ENCODE measurements at places on chromosomes 13 and 19.
A peak's percentile ranks its signal among the peaks of the same experiment; 100 is the strongest.

DNA sequence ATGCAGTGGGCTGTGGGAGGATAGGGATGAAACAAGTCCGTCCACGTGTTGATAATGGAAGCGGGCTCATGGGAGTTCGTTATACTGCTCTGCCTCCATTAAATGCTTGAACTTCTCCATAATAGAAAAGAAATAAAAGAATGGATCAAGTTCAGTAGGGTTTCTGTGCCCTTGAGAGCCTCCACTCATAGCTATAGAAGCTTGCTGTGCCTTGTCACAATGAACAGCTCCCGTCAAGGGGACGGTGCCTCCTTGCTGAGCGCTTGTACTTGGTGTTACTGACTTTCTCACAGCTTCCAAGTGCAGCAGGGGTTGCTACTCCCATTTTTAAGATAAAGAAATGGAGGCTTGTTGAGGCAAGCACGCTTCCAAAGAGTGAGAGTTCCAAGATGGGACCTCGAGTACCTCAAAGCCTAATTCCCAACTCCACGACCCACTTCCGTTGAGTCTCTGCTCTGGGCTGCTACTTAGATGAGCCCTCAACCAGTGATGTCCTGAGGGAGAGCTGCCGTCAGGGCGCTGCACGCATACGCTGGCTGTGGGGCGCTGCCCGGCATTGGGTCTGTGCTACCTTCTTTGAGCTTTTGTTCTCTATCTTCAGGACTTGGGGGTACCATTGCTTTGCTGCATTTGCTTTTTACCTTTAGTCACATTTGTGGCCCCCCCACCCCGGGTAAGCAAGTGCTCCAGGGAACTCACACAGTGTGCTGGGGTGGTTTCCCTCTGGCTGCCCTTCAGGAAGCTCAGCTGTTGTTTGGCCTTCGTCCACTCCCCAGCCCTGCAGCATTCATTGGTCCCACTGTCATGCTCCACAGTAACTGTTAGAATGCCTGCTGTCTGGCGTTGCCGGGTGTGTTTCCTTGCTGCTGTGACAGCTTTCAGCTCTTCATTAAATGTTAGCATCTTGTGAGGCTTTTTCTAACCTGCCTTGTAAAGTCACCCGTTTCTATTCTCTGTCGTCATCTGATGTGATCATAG is 9.5 kb downstream of the SNRNP70 start:
- no peak for DNase-seq

DNA sequence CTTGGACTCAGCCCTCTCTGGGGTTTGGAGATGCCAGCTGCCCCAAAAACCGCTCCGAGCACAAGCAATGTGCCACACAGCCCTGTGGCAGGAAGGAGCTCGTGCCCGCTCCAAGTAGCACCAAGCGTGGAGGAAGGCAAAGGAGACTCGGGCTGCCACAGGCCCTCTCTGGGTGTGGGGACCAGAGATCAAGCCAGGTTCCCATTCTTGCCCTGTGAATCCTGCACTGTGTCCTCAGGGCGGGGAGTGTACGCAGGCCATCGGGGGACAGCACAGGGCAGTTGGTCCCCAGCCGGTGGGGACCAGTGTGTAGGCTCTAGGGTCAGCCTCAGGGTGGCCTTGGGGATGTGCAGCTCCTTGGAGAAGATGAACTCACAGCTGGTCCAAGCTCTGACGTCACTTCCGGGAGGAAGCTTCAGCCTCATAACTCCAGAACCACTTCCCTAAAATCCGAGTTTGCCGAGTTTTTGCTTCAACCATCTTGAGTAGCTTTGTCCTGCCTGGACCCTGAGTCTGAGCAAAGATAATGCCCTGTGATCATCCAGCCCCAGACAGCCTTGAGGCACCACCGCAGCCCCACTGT is 9.3 kb upstream of the CPAMD8 start:
- DNase-seq: no peak

- no peak for DNase-seq
These were observed 482.2 kb upstream of the NBEA start for GRCh38 chr13:34459856-34460255.

DNA sequence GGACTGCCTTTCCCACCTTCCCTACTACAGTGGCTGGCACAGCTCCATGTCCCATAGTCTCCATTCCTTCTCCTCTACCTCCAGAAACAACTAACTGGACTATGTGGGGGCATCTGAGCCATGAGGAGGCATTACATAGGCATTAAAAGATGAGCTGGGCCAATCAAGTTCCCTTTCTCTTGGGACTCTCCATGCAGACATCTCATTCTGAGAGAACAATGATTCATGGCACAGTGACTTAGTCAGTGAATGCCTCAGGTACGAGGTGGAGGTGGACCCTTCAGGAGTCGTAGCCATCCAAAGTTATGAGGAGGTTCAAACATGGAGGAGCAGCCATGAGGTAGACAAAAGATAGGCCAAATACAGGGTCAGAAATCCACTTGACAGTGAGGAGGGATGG is 70.0 kb downstream of the GPC6 start:
- no peak for DNase-seq

DNA sequence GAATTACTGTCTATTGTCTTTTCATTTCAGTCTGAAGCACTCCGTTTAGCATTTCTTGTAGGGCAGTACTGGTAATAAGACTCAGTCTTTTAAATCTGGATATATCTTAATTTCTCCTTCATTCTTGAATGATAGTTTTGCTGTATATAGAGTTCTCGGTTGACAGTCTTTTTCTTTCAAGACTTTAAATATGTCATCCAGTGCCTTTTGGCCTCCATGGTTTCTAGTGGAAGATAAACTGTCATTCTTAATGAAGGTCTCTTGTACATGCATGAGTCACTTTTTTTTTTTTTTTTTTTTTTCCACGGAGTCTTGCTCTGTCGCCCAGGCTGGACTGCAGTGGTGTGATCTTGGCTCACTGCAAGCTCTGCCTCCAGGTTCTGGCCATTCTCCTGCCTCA is 27.2 kb upstream of the ZDHHC20 start:
- DNase-seq: no peak

GRCh38 chr13:44404261-44405132 is 30.9 kb downstream of the SERP2 start:
- no peak for DNase-seq

DNA sequence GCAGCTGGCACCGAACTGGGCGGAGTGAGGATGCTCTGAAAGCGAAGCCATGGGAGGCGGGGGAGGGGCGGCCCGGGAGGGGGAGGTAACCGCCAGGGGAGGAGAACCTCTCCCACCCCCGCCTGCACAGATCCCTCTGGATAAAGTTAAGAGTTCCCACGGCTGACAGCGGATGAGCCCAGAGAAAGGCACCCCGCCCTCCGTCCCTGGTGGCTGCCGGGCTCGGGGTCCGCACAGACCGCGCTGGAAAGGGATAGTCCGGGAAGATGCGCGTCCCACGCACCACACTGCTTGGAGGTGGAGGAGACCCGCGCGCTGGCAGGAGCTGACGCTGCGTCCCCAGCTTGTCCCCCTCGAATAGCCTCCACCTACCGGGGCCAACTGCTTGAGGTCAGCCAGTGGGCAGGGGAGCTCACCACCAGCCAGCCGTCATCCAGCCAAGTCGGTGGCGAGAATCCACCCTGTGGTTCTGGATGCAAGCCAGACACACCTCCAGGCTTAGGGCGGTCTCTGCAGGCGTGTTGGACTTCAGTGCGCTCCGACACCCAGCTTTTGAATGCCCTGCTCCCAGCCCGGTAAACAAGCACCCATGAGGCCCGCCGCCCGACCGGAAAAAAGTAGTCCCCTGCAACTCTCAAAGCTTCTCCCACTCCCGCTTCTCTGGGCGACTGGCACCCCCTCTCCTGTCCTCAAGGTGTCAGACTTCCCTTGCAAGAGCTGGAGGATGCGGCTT is at the start of gene TRPC4:
Gene TRPC4, minus strand, starts transcription at position 17 of the 733 bp plus-strand sequence. CDS start 86,439 bp downstream, outside the sequence.
- peak; percentile 2 for DNase-seq

DNA sequence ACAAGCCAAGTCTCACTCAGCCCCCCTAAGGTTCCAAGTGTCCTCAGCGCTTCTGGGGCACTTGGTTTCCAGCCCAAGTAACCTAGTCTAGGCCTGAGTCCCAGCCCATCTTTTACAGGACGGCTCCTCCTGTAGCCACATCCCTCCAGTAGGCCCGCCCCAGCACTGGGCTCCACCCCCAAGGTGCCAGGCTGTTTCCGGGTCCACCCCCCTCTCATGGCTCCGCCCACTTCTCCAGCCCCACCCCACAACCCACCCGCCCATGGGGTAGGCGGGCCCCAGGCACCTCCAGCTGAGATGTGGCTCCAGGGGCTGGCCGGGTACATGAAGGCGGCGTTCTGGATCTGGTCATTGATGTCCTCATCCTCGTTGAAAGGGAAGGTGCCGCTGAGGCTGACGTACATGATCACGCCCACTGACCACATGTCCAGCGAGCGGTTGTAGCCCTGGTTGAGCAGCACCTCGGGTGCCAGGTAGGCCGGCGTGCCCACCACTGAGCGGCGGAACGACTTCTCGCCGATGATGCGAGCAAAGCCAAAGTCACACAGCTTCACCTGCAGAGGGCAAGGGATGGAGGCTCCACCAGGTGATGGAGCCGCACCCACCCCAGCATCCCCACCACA is 17.2 kb upstream of the DACT3 start:
- peak; percentile 72 for DNase-seq

DNA sequence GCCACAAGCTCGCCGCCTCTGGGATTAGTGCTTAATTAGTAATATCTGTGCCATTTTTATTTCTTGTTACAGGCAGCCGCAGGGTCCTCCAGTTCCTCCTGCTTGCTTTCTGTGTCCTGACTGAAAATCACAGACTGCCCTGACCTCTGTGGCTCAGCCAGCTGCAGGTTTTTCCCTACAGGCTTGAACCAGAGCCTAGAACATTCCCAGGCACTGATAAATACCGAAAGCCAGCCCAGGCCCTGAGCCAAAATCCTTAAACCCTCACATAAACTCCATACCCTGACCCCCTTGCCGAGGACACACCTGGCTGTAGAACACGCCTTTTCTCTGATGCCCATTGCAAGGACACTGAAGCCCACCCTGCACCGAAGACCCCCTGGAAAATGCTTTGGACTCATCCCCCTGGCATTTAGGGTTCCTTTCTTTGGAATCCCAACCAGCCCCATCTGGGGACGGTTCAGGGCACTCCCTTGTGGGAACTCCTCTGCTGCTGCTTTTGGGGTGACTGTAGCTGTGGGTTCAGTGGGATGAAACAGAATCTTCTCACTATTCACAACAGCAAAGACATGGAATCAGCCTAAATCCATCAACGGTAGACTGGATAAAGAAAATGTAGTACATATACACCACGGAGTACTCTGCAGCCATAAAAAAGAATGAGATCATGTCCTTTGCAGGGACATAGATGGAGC is 15.5 kb downstream of the DPP9 start:
- DNase-seq: no peak

DNA sequence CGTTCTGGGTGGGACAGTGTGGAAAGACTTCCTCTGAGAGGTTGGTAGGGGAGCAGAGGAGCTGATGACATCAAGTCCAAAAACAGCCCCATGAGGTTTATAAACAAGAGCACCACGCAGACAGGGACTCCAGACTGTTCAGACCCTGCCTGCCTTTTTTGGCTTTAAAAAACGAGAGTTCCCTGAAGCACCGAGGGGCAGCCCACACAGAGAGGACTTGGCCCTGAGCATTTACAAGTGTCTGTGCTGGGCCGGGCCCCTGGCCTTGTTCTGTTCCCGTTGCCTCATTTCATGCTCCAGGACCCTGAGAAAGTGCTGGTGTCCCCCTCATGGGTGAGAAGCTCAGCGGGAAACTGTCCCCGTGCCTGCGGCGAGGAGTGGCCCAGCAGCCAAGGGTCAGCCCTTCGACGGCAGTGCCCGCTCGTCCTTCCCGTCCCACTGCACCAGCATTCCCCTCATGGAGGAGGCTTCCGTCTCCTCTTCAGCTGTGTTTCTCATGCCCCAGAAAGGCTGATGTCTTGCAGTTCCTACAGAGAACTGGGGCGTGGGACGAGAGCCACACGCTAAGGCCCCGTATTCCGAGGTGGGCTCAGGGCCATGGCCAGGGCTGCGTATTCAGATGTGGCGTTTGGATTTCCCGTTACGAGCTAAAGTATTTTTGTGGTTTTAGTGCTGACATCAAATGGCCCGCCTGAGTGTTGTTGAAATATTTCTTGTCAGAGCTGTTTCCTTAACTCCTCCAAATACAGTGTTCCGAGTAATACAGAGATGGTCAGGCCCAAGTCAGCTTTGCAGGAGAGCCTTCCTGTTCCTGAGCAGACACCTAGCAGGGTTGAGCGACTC is 93.5 kb downstream of the ATP11A start:
- no peak for DNase-seq

GRCh38 chr13:93771227-93771626 is 544.6 kb downstream of the GPC6 start:
- DNase-seq: no peak

GRCh38 chr13:89959074-89959473 is 1388.4 kb upstream of the MIR17HG start:
- DNase-seq: no peak

DNA sequence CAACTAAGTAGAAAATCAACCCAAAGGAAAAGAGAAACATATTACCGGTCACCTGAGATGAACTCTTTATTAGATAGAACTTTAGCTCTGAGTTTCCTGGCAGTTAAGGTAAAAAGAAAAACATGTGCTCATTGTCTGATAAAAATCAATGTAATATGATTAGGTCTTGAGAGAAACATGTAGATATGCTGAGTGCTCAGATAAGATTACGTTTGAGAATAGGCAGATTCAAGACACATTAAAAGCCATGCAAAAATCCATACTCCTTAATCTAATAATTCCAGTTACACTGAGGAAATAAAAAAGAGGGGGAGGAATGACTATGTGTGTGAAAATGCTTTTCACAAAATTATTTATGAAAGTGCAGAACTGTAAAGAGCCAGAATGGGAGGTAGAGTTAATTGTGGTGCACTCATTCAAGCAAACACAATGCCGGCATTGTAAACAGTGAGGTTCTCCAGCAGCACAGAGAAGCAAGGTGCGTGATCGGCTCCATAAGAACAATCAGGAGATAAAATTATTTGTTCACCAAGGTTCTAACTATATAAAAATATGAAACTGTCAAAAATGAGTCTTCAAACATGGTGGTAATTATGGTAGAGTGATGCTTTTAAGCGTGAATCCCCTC is 88.8 kb downstream of the MBNL2 start:
- DNase-seq: no peak

DNA sequence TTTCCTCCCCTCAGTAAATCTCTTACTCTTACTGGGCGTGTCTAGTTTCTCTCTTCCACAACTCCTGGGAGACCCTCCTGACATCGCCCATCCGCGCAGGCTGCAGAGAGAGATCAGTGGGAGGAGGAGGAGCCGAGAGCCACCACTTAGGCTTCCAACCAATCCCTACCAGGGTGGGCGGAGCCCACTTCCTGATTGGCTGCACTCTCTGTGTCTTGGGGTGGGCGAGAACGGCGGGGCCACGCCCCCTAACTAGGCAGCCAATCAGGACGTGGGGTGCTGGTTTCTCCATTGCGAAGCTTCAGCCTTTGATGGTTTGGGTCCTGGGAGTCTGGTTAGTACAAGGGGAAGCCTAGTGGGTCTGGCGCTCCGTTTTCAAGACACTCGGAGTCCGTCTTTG is at the start of gene PMIS2:
Gene PMIS2, plus strand, starts transcription at position 326 of the 400 bp plus-strand sequence. CDS start 87 bp downstream, outside the sequence.
- DNase-seq: peak; percentile 33

Measured in stimulated activated CD4-positive, alpha-beta T cell treated with anti-CD3 and anti-CD28 coated beads, Interleukin-2, amount 100 ng/mL, for 24 hours (primary cell).